ENCODE measurements at places on chromosomes 2 and 18. TPM values are rescaled to one million over a fixed set of nuclear protein-coding genes. Genes with fewer than 3 reads are reported as not detected.

The MDH1B gene
- 0.28 TPM for total RNA-seq

The GKN1 gene
- total RNA-seq, result not detected

The CD8A gene
- total RNA-seq, result not detected

The ABCB11 gene
- under 0.01 TPM for total RNA-seq

The CRYGB gene
- total RNA-seq, result not detected

The CYP27A1 gene
- 0.64 TPM for total RNA-seq

The ANKRD30B gene
- total RNA-seq, result not detected

The MROH2A gene
- not detected for total RNA-seq

The IGFBP2 gene
- 840 TPM for total RNA-seq

The CFAP65 gene
- total RNA-seq, result not detected

The SPC25 gene
- not detected for total RNA-seq

The DSC2 gene
- 226 TPM for total RNA-seq

The SUPT7L gene
- total RNA-seq, result 14.7 TPM

The KCNJ13 gene
- not detected for total RNA-seq

The ACMSD gene
- total RNA-seq, result not detected

The DHRS9 gene
- total RNA-seq, result 15.0 TPM

The GNLY gene
- not detected for total RNA-seq

The ARHGEF33 gene
- total RNA-seq, result 0.21 TPM

The INSIG2 gene
- 10.9 TPM for total RNA-seq

The OBSL1 gene
- total RNA-seq, result 27.7 TPM

The SERPINB7 gene
- total RNA-seq, result 116 TPM

The SLC5A7 gene
- total RNA-seq, result not detected

The REG3G gene
- not detected for total RNA-seq

The ACP1 gene
- total RNA-seq, result 137 TPM

The TOGARAM2 gene
- not detected for total RNA-seq

The COL4A3 gene
- total RNA-seq, result not detected

The TSHZ1 gene
- 2.1 TPM for total RNA-seq

The COLEC12 gene
- not detected for total RNA-seq

The GPR45 gene
- not detected for total RNA-seq

The KCNE4 gene
- 0.14 TPM for total RNA-seq

The DSC3 gene
- 394 TPM for total RNA-seq

The DUSP11 gene
- 47.5 TPM for total RNA-seq

The SMYD1 gene
- total RNA-seq, result not detected

The STPG4 gene
- 0.07 TPM for total RNA-seq

The SKA1 gene
- total RNA-seq, result under 0.01 TPM

The MC4R gene
- not detected for total RNA-seq

The CABYR gene
- 1.4 TPM for total RNA-seq

The MOGAT1 gene
- total RNA-seq, result not detected

All from nasal cavity respiratory epithelium epithelial cell of viscerocranial mucosa (primary cell).